Endothelial cell of umbilical vein (primary cell): ENCODE measurements at places on chromosomes 2 and 18. TPM values are rescaled to one million over a fixed set of nuclear protein-coding genes. Genes with fewer than 3 reads are reported as not detected.

The IKZF2 gene
- polyA plus RNA-seq: 0.08 and 0.16 TPM in 2 replicates

The CYBRD1 gene
- 23.1 and 24.1 TPM in 2 replicates for polyA plus RNA-seq

DNA sequence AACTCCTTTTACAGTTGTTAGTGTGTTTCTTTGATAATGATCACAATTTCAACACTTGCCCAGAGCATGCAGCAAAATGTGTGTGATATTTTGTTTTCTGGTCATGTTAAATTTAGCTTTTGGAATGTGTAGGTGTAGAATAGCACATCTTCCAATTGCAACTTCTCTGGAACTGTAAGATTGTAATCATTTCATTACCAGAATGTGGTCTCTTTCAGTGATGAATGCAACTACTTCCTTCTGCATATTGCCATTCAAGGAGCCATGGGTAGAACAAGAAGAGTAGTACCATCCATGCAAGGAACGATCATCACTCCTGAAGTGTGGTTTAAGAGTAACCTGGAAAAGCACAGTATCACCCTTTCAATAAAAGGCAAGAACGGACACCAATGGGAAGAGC is 548.8 kb upstream of the ZNF804A start:
- no peak for DNase-seq

DNA sequence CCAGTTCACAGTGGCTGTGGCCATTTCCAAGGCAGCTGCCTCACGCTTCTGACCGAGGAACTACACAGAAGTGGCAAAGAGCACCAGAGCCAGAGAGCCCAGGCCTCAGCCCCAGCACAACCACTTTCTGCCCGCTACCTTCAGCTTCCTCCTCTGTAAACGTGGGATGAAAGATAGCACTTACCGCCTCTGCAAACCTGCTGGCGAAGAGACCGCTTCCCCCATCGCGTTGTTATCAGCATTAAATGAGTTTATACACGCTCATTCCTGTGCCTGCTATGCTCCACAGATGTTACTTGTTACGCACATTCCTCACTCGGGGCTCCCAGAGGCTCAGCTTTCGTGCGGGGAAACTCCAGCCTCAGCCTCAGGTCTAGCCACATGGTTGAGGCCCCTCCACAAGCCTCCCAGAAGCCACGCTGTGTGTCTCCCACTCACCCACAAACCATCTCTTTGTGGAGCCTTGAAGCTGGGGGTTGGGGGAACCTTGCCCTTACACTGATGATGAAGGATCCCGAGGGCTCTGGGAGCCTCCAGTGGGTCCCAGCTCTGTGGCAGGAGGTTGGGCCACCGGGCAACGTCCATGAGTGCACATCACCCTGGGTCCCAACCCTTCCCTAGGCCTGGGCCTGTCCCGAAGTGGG is 63.3 kb upstream of the SMAD7 start:
- no peak for DNase-seq

The CIB4 gene
- polyA plus RNA-seq: not detected in 2 replicates

DNA sequence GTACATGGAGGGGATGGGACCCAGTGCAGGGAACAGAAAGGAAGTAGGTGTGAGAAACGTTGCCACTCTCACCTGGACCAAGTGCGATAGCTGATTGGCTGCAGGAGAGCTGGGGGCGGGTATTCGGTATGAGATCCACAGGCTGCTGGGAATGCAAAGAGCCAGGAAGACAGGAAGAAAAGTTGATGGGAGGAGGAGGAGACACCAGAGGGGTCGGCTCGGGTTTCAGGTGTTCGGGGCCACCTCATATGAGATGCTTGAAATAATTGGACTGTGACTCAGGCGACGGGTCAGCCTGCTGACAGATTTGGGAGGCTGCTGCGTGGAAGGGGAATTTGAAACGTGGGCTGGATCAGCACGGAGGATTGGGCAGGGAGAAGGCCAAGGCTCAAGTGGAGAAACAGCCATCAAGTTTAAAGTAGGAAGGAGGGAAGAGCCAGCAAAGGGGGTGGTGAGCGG is 65.1 kb downstream of the MRPS9 start:
- DNase-seq: no peak

The TUBB8B gene
- polyA plus RNA-seq: 0.23 and 0.33 TPM in 2 replicates

- DNase-seq: no peak
Measured at GRCh38 chr18:21241301-21242048, 557 bp upstream of the GREB1L start.

DNA sequence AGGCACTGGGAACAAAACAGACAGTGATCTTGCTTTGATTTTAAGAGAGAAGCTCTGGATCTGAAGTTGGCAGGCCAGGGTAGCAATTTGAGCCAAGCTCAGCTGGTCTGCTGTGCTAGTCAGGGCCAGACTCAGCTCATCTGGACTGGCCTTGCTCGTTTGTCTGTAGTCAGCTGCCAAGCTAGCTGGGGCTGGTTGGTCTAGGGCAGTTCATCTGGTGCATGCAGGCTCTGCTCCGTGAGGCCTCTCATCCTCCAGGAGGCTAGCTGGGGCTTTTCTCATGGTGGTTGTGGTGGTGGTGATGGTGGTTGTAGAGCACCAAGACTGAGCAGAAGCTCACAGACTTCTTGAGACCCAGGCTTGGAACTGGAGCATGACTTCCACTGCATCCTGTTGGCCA is 10.3 kb downstream of the FBLN7 start:
- no peak for DNase-seq

- DNase-seq: peak; percentile 34
Measured at GRCh38 chr18:7575465-7576028, 8.4 kb downstream of the PTPRM start.

DNA sequence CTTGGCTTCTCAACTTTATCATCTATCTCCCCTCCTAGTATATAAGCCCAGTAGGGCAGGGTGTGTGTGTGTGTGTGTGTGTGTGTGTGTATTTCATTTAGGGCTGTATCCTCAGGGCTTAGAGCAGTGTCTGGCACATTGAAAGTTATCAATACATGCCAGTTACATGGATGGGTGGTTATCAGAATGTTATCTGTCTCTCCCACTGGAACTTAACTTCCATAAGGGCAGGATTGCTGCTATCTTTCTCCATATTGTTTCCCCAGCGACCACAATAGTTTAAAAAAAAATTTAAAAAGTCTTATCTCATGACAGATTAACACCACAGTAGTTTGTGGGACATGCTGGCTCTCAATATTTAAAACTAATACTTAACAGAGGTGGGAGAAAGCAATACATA is 488.9 kb downstream of the PLCL1 start:
- DNase-seq: no peak

- no peak for DNase-seq
Measured at GRCh38 chr2:157431176-157431575, 12.7 kb downstream of the CYTIP start.

DNA sequence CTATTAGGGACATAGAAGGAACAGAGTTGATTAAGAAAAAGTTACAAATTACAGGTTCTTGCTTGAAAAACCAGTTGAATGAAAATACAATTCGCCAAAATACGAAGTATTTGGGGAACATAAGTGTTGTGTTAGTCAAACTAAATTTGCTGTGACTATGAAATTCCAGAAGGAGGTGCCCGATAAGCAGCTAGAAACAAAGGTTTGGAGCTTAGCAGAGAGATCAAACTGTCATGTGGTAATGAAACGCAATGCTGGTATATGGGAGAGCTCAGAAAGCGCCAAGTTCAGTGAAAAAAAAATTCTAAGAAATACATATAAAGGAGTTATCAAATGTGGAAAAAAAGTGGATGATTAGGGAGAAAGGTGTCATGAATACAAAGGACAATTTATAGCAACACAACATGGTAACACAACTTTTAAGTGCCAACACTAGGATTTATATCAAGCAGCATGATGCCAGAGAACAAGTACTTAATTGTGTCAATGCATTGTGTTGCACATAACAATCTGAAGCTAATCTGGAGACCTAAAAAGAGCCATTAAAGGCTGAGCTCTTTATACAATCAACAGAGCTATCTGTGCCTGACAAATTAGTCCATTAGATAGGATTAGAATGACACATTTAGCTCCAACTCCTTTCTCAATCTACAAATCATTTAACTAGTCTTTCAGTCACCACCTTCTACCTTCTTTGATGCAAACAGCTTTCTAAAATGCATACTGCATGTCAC is 31.2 kb downstream of the SMAD2 start:
- peak; percentile 17 for DNase-seq

The COLEC12 gene
- 7.6 and 8.0 TPM in 2 replicates for polyA plus RNA-seq
